ENCODE measurements at places on chromosomes 3 and 15. TPM values are rescaled to one million over a fixed set of nuclear protein-coding genes. Genes with fewer than 3 reads are reported as not detected.

The B3GALNT1 gene
- 4.8 TPM for total RNA-seq

The ACTC1 gene
- total RNA-seq: 5.0 TPM

The SLC22A14 gene
- 0.09 TPM for total RNA-seq

The ZBTB38 gene
- 153 TPM for total RNA-seq

The EAF2 gene
- total RNA-seq: 1.7 TPM

The MYZAP gene
- total RNA-seq: 0.18 TPM

The MB21D2 gene
- total RNA-seq: 19.7 TPM

The GABRB3 gene
- total RNA-seq: 0.46 TPM

The SEC61A1 gene
- 661 TPM for total RNA-seq

The RHCG gene
- not detected for total RNA-seq

The KLHL40 gene
- total RNA-seq: not detected

The ACAD9 gene
- 45.8 TPM for total RNA-seq

The CCR9 gene
- not detected for total RNA-seq

The C3orf20 gene
- total RNA-seq: not detected

The TMIE gene
- not detected for total RNA-seq

The GHSR gene
- not detected for total RNA-seq

The FGD5 gene
- not detected for total RNA-seq

The PTH1R gene
- 0.09 TPM for total RNA-seq

The PLSCR2 gene
- total RNA-seq: not detected

The FEZF2 gene
- not detected for total RNA-seq

The LMAN1L gene
- not detected for total RNA-seq

The ANKRD63 gene
- total RNA-seq: not detected

The SUCNR1 gene
- total RNA-seq: not detected

The ARGFX gene
- not detected for total RNA-seq

The SPSB4 gene
- total RNA-seq: not detected

The GPR87 gene
- not detected for total RNA-seq

The CNTN6 gene
- not detected for total RNA-seq

The FRMD5 gene
- 0.97 TPM for total RNA-seq

The RAD51 gene
- 14.5 TPM for total RNA-seq

The SPINK8 gene
- total RNA-seq: not detected

The GOLGA6D gene
- not detected for total RNA-seq
